Stimulated activated CD8-positive, alpha-beta memory T cell treated with anti-CD3 and anti-CD28 coated beads, Interleukin-4, amount 100 ng/mL, for 1 hour (primary cell): ENCODE measurements at places on chromosomes 12 and 14.

DNA sequence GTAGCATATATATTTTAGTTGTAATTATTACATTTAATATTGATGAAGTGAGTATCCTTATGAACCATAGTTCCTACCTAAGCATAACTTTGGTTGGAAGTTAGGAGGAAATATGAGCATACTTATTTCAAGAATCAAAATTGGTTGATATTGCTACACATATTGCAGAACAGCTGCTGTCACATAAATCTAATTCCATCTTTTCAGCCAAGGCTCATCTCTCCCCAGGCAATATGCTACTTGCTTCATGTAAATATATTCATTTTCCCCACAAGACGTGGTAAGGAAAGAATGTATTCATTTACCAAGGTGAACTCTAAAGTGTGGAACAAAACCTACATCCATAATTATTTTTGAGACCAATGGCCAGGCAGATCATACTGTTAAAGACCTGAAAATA, 62.5 kb upstream of the HIF1A start:
- DNase-seq: no peak

GRCh38 chr12:65614259-65614889, 209.9 kb upstream of the HMGA2 start:
- DNase-seq: no peak

DNA sequence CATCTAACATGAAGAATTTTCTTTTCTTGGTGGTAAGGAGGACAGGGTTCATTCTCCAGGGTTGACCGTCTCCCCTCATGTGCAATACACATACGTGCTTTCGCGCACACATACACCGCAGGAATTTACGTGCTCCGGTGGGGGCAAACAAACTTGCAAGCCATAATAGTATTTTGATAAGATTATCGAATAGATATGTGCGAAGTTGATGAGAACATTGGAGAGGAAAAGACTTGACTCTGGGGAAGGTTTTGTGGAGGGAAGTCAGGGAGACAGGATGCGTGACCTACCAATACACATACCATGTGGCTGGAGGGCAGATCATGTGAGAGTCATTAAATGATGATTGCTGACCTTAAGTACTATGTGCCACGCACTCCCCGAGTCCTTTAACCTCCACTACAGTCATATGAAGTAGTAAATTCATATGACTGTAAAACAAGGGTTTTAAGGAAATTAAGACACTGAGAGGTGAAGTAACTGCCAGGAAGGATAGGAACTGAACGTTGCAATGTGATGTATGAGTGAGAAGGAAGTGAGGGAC, 921 bp downstream of the RAD51B start:
- DNase-seq: no peak

DNA sequence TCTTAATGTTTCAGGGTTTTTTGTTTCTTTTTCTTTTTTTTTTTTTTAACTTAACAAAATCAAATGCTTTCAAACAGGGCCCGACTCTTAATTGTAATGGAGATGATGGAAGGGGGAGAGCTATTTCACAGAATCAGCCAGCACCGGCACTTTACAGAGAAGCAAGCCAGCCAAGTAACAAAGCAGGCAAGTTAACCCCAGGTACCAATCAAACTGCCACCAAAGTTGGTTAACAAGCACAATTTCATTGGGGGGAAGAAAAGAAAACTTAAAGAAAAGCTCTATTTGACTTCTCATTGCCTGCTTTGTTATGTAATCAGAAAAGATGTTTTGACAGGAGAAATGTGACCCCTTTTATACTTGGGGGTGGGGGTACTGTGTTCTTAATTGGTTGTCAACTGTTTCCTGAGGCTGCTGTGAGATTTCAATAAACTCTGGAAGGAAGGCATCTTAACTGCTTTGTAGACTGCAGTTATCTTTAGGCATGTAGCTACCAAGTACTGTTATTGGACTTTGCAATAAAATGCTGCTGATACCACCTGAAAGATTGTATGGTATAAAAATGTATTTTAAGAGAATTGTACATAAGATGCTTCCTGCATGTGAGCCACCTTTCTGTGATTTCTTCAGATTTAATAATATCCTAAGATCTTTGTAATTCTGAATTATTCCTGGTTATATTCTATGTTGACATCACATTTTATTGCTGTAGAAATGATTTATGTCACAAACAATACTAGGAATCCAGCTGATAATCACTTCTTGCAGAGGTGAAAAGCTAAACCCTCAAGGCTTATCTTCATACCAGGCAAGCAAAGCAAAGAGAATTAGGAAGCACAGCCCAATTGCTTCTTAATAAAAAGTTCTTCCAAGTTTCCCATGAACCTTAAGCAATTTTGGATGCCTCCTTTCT, 26.9 kb downstream of the MAPKAPK5 start:
- no peak for DNase-seq

GRCh38 chr12:72189266-72189665, 82.9 kb upstream of the TRHDE start:
- DNase-seq: no peak

DNA sequence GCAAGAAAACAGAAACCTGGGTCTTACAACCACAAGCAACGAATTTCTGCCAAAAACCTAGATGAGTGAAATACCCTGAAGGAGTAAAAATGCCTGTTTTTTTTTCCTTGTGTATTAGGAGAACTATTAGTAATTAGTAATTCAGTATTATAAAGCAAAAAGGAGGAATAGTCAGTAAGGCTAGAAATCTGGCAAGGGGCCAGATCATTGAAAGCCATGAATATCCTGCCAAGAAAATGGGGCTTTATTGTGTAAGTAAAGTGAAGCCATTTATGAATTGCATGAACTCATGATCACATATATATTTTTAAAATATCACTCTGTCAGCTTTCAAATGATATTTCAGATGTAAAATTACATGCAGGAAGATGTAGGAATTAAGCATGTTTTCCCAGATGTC, 57.9 kb downstream of the TXNDC16 start:
- DNase-seq: no peak

DNA sequence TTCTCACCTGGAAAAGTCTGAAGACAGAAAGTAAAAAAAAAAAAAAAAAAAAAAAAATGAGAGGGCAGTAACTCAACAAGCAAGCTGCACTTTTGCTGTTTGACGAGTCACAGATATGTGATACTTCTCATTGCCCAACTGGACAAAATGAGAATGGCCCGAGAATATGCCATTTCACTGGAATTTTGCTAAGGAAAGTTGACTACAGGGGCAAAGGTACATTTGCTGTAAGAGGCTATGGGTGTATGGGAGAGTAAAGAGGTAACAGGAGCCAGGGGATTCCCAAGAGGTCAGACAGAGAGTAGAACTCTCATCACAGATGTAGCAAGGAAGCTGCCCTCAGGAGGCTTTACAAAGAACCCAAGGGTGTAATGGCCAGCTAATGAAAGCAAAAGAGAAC, 22.9 kb downstream of the KIF21A start:
- DNase-seq: no peak

DNA sequence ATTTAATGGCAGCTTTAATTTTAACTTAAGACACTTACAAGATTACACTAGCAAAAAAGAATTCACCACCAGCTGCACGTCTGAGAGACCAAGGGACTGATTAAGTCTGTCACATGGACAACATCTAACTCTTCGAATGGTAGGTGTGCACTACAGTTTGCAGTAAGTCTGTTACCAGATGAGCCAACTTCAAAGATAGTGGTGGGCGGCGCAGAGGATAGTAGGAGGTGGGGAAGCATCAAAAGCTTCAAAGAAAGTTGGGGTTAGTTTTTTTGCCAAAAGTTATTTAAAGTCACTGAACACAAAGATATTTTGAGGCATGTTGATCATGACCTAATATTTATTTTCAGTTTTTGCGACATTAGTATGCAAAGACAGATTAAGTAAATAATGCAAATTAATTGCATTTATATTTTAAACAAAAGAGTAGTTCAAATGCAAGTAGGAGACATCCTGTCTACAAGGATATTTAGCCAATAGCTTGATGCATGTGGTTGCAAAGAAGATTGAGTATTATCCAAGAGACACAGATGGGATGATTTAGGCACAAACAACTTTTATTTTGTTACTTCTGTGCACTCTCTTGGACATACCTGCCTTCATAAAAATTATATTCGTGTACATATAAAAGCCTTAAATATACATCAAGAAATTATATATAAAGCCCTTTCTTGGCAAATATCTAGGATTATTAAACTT, 327.7 kb downstream of the BMP4 start:
- DNase-seq: no peak

- no peak for DNase-seq
Observed at GRCh38 chr14:89828471-89829165, 125.9 kb downstream of the EFCAB11 start.

DNA sequence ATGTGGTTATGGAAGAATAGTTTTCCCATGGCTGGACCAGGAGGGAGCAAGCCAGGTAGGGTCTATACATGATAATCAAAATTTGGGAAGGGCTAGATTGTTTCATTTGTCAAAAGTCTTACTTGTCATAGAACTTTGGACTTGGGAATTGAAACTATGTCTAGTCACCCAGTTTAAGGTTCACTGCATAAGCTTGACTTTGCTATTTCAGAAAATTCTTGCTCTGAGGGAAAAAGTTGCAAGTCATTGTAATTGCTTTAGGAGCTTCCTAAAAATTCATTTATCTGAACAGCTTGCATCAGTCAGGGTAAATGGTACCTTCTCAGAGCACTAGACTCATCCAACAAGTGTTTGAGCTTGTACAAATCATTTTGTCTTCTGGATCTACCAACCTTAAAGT, 1194.7 kb downstream of the GALC start:
- DNase-seq: no peak

DNA sequence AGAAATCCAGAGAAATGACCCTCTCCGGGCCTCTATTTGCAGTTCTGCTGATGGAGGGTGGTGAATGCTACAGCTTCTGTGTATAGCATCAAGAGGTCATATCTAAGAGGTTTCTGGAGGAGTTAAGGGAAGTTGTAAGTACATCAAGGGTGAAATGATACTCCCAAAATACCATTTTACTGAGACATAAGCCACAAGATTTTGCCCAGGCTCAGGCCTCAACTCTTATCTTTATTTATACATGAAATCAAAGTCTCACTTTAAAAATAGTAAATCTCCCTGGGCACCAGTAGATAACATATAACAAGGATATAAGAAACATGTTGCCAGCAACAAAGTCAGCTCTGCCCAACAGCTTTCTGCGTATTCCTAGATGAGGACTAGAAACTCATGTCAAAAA, 40.4 kb downstream of the NIN start:
- DNase-seq: no peak

- no peak for DNase-seq
Observed at GRCh38 chr14:76348898-76349297, 27.0 kb upstream of the ESRRB start.

- DNase-seq: no peak
Observed at GRCh38 chr12:40788276-40788675, 96.0 kb downstream of the CNTN1 start.

- DNase-seq: no peak
Observed at GRCh38 chr14:73524493-73524892, 12.4 kb upstream of the ACOT1 start.

DNA sequence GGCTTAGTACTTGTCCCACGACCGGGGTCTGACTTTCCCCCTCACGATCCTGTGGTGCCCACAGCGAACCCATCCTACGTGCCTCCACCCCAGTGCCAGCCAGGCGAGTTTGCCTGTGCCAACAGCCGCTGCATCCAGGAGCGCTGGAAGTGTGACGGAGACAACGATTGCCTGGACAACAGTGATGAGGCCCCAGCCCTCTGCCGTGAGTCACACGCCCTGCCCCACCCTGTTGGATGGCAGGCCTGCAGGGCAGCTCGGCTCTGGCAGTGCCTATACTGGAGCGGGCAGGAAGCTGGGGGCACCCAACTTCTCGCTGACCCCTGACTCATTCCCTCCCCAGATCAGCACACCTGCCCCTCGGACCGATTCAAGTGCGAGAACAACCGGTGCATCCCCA, 18.3 kb upstream of the LRP1-AS start:
- no peak for DNase-seq

GRCh38 chr14:22488522-22489243, 100.3 kb downstream of the DAD1 start:
- no peak for DNase-seq

DNA sequence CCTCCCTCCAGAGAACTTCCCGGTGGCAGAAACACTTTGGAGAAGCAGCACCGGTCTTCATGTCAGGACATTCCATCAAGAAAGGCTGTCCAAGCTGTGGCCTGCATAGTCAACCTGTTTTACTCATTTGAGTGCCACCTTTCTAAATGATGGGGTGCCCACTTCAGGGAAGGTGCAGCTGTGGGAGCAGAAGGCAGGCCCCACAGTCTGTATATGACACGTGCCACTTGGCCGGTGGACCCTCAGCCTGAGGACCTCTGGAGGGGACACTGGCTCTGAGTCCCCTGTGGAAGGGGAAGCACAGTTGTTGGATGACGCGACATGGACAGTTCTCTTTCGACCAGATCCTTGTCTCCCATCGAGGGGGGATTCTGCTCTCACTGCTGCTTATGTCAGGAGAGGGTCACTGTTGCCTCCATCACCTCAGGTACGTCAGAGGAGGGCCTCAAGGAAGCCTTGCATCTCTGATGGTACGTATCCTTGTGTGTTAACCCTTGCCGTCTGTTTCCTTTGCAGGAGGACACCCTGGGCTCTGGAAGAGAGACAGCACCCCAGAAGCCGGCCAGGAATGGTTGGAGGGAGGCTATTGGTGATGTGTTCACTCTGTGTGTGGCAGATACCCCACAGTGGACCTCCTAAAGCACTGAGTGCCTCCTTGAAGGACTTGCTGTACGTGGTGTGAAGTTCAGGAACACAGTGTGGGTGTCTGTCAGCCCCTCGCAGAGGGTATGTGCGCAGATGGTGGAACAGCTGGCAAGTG, 132.1 kb upstream of the RTL1 start:
- no peak for DNase-seq

DNA sequence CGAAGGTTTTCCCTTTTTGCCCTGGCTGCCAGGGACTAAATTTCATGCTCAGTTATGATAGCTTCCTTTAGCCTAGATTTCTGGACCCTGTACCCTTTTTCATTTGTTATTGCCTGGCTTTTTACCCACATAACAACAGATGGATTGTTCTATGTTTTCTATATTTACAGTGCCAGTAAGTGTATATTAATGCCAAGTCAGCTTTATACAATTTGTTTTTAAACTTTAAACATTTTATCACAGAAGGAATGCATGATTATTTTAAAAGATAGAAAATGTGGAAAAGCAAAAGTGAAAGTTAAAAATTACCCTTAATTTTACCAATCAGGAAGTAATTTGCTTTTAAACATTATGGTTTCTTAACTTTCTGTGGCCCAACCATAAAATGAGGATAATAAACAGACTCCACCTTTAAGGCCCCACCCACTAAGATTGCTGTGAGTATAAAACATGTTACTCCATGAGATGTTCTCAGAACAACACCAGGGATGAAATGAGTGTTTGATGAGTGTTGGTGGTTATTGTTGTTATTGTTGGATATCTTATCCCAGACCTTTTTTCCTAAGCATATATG, 496.8 kb downstream of the EGLN3 start:
- no peak for DNase-seq

DNA sequence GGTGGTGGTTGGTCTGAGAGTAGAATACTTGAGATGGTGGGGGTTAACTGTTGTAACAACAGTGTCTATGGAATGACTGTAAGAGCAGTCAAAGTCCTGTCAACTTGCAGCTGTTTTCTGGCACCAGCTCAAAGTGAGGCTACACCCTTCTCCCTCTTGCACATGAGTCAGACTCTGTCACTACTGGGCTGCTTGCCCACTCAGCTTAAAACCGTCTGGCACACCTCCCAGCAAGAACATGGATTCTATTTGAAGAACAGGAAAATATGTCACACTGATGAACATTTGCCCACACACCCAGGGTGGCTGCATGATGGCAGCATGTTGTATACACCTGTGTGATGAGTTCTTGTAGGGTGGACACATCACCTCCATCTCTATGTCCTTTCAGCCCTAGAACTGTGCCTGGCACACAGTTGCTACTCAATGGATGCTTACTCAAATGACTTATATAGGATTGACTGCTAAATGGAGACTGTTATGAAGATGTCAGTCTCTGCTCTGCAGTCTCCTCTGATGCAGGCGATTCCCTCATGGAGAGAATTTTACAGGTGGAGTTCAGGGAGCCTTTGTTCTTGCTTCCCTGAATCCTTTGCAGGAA, 19.3 kb upstream of the SERPINA6 start:
- no peak for DNase-seq
